Thoracic aorta (tissue), 2 donors: ENCODE measurements at places on chromosomes 16 and 17.

DNA sequence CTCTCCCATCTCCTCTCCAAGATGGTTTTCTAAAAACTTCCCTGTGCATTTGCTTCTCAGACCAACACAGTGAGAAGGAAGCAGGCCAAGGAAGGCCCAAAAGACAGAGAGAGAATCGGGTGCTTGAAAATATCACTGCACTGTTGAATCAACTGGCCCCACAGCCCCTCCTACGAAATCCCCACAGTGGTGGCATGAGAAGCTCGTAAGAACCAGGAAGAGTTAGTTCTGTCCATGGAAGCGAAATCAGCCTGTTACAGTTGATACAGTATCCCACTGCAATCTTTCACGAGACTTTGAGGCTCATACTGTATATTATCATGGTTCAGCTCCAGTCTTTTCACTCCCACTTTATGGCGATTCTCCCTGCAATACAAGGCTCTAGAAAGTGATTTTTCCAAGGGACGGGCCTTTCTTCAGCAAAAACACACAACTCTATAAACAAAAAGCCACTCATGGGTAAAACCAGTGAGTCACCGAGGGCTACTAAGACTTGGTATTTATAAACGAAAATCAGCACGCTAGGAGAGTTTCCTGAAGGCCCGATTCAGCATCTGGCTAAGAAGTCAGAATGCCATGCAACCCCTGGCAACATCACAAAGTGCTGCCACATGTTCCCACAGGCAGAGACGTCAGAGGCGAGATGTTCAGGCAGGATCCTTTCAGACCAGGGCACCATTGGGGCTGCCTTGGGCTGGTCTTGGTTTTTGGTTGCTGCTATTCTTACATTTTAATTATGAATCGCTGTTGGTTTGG, 185.7 kb downstream of the IRX5 start:
- no peak for DNase-seq

GRCh38 chr17:73132085-73132492, 32.7 kb upstream of the SSTR2 start:
- no peak for DNase-seq

DNA sequence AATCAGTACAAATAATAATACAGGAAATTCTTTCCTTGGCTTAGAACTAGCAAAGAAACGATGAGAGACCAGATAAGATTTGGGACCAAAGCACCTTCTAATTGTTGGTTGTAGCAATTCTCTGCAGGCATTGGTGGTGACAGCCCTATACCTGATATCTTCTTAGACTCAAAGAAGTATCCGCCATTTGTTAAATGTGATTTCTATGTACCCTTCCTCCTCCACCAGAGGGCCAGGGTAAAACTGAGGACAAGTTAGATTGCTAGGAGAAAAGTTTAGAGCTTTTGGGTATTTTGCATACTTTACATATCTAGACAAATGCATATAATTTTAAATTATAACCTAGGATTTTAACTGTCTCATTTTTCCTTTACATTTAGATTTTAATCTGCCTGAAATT, 304.3 kb downstream of the HS3ST4 start:
- DNase-seq, result no peak

DNA sequence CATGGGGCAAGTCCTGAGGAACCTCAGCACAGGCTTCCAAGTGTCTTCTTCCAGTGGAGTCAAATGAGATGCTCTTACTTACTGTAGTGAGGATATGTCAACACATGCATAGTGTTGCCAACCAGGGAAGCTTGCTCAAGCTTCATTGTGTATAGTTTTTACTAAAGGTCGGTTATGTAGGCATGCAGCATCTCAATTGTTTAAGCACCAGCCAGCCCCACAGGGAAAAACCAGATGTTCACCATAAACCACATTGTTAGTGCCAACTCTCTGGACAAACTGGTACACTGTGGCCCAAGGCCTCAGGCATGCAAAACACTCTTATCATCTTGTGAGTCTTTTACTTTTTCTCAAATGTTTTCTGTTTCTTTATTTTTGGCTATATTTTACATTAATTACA, 152.1 kb downstream of the PHKB start:
- DNase-seq, result no peak

- DNase-seq, result no peak
These were observed 94.1 kb downstream of the PLCG2 start for GRCh38 chr16:81873206-81873605.

- DNase-seq, result no peak
These were observed 52.3 kb upstream of the LGALS9 start for GRCh38 chr17:27578718-27579085.

- DNase-seq, result no peak
These were observed at the start of gene TNFSF12 for GRCh38 chr17:7548585-7549400. TNFSF12 (plus strand) TSS chr17:7549058; CDS start chr17:7549154, 96 bp downstream.

GRCh38 chr16:9602189-9602588, 510.7 kb downstream of the HAPSTR1 start:
- no peak for DNase-seq

DNA sequence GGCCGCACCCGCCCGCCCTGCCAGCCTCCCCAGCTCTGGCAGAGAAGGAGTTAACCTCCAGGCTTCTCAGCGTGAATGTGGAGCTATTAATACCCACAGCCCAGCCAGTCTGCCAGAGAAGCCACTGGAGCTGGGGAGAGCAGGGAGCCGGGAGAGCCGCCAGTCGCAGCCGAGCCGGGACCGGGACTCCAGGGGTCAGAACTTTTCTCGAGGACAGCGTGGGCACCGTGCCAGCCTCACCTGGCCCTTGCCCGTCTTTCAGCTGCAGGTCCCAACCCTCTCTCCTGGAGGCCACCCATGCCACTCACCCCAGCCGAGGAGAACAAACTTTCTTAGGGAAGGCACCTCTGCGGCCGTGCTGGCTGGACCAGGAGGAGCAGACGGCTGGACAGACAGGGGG, 33.8 kb upstream of the SBK1 start:
- DNase-seq, result no peak

- peak; percentile 36 for DNase-seq
These were observed 8.9 kb upstream of the WSCD1 start for GRCh38 chr17:6061290-6061689.
